Putamen (tissue), 1 donor: ENCODE measurements at places on chromosomes 1 and 21.

DNA sequence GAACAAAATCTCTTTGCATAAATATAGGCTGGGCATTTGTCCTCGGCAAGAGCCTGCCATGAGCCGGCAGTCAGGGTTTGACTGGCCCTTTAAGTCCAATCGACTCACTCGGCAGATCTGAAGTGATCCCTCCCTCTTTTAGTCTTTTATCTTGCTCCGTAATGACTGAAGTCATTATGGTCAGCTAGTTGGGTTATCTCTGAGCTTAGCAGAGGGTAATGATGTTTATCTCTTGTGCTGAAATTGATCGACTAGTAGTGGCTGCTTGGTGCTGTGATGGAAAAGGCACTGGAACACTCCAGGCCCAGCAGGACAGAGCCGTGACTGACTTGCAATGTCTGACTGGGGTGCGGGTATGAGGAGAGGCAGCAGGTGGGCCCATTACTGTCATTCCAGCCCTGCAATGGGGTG lies 468 bp upstream of the ABCA4 start:
- no peak for DNase-seq

- peak; percentile 88 for DNase-seq
Measured at GRCh38 chr1:234997201-234997895, 131.3 kb downstream of the TOMM20 start.

DNA sequence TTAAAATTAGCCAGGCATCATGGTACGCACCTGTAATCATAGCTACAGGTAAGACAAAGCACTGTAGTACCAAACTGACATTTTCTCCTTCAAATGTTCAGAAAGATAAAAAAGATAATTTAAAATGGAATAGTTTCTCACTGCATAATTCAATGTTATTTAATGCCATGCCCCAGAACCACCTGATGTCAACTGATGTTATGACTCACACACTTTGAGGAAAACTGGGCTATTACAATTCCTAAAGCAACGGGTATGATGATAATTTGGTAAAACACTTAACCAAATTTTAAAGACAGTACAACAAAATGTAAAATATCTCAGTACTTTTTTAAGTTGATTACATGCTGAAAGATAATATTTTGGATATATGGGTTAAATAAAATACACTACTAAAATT lies 22.9 kb upstream of the PLEKHO1 start:
- DNase-seq, result no peak

GRCh38 chr1:242243472-242243871 lies 244.6 kb upstream of the MAP1LC3C start:
- no peak for DNase-seq

- DNase-seq, result no peak
Measured at GRCh38 chr1:241730031-241730430, 78.0 kb downstream of the WDR64 start.

DNA sequence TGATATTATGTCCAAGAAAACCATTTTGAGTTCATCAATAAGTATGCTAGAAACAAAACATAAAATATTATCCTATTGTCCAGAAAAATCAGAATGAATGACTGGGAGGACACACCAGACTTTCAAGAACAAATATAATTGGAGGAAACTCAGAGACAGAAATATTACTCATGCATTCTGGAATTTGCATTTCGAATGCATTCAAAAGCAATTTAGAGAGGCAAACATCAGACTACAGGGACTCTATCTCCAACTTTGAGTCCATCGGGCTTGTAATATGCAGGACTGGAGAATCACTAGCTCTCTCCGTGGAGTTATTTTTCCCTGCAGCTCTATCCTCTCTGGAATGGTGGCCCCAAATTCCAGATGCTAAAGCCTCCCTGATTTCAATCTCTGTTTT lies 161.8 kb downstream of the CDC42BPA start:
- no peak for DNase-seq
